ENCODE measurements at places on chromosomes 16 and 17. TPM values are rescaled to one million over a fixed set of nuclear protein-coding genes. Genes with fewer than 3 reads are reported as not detected.

The JPH3 gene
- 0.69 TPM for total RNA-seq

The SYT17 gene
- 5.8 TPM for total RNA-seq

The ANKRD40CL gene
- total RNA-seq, result not detected

The DPEP3 gene
- 0.19 TPM for total RNA-seq

- DNase-seq, result no peak
These were observed 95.9 kb upstream of the CDH13 start for GRCh38 chr16:82530883-82531282.

DNA sequence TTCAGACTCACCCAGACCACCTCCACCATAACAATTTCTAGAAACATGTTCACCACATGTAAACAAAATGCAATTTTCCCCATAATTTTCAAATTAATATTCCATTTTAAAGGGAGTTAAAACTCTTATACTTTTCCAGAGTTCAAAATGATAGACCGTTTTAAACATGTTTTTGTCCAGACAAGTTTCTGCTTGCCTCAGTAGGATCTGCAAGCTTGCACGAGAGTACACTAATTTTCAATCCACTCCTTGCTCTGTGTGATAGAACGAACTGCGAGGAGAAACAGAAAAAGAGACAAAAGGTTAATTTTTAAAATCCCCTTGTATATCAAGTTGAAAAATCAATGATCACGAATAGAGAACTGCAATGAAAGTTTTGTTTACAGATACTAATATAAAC lies 7.1 kb downstream of the FAHD1 start:
- DNase-seq, result no peak

GRCh38 chr16:22937169-22937568 lies 123.2 kb downstream of the HS3ST2 start:
- DNase-seq, result no peak

GRCh38 chr17:39213852-39214251 lies 11.9 kb downstream of the STAC2 start:
- DNase-seq, result no peak

GRCh38 chr16:24504472-24505345 lies 34.7 kb upstream of the RBBP6 start:
- peak; percentile 47 for DNase-seq

GRCh38 chr16:7398536-7398935 lies 65.9 kb downstream of the RBFOX1 start:
- DNase-seq, result no peak

DNA sequence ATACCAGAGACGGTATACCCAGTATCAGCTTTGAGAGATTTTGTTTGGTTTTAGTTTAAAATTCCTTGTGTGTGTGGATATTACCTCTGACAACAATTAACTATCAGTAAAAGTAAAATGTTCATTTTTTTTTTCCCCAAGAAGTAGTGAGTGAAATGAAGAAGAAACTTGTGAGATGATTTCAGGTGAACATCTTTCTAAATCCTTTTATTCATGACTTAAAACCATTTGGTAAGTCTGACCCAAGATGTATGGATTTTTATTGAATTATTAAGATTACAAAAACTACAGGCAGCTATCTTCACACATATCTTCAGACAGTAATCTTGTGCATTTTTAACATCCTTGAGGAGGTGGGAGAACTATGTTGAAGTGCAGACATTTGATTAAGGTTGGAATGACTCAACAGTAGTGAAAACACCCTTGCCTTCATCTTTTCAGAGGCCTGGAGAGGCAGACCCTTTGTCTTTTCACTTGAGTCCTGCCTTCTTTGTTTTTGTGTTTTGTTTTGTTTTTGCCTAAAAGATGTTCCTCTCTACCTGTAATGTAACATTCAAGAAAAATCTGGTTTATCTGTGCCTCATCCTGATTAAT lies 240.3 kb upstream of the TBX2 start:
- DNase-seq, result no peak

- DNase-seq, result no peak
These were observed 21.5 kb downstream of the TMEM235 start for GRCh38 chr17:78252701-78253635.

GRCh38 chr16:59042301-59042700 lies 308.2 kb upstream of the GOT2 start:
- no peak for DNase-seq

DNA sequence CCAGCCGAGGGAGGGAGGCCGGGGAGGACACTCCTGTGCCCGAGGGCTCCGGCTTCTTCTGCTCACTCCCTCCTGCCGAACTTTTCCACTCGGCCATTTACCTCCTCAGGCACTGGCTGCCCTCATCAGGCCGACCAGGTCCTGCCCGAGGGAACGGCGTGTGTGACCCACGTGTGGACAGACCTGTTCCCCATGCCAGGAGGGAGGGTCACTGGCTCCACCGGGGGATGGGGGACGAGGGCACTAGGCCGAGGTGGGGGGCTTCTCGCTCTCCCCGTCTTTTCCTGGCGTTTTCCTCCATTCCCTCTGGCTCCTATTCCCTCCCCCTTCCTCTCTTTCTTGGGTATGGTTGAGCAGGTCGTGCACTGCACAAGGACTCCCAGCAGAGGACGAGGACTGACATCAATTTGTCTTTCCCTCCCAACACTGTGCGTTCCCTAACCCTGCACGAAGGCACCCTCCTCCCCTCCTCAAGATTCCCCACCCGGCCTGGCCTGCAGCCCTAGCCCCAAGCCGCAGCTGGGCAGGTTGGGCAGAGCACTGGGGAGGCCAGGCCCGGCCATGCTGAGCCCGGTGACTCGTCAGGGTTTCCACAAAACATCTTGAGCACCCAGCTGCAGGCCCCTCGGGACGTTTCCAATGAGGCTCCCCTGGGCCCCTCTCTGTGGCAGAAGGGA lies 3.2 kb upstream of the IL17C start:
- no peak for DNase-seq
